ENCODE measurements at places on chromosomes 2 and 18.

DNA sequence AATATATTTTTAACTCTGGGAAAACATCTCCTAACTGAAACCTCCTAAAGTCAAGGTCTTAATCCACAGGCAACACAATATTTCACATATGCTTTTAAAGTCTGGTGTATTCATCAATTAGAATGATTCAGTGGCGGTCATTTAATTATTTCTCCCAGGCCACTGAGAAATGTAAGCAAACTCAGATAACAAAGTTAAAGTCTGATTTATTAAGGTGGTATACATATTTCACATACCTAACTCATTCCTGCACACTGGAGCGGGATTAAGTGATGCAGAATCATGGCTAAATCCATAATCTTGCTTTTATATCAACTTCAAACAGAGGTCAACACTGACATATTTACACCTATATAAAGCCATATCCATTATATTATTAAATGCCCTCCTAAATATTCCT is 43.7 kb downstream of the FRZB start:
- no peak for DNase-seq

GRCh38 chr2:127426501-127427354 is 8.5 kb downstream of the PROC start:
- DNase-seq: no peak

DNA sequence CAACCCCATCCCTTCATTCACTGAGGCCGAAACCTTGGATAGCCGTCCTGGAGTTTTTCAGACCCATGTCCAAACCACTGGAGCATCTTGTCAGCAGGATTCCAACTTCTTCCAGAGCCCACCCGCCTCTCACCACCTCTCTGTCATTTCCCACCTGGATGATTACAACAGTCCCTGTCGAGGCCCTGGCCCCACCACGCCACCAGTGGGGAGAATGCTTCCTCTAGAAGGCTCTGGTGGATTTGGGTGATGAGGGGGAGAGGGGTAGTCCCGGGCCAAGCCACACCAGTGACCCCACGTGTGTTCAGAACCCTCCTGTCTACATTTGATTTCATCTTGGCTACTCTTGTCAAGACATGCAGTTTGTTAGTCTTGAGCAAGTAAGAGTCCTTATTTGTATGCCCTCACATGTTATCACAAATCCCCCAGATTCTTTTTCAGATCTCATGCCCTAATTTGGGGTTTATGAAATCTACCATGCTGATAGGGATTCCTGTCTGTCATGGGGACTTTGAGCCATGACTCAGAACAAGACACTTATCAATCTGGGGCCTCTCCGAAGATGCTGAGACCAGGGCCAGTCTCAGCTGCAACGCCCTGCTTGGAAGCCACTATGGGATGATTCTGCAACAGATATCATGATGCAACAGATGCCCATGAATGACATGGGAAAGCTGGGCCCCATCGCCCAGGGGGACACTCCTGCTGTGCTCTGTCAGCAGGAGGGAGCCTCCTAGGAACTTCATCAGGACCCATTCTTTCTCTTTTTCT is 186.1 kb downstream of the ZFP36L2 start:
- no peak for DNase-seq

DNA sequence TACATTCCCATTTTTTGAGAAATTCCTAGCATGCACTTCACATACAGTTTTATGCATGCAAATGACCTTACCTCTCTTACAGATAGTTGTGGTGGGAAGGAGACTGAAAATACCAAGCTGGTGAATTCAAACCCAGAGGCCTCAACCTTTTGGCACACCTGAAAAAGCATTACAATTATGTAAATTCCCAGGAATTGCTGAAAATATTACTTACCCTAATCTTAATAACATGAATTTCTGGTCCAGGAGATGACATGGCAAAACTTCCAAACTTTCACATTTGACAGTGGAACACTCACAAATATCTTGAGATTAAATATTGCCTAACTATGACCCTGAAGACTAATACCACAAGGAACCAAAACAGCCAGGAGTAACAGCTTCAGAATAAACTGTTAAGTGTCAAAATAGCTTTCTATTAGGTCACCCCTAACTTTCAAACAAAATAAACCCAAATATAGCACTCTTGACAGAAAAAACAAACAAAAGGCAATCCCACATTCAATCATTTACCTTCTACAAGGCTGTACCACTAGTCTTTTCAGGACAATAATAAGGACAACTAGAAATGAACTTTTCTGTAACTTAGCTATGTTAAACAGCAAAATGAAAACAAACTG is 10.9 kb upstream of the PEX13 start:
- DNase-seq: no peak

DNA sequence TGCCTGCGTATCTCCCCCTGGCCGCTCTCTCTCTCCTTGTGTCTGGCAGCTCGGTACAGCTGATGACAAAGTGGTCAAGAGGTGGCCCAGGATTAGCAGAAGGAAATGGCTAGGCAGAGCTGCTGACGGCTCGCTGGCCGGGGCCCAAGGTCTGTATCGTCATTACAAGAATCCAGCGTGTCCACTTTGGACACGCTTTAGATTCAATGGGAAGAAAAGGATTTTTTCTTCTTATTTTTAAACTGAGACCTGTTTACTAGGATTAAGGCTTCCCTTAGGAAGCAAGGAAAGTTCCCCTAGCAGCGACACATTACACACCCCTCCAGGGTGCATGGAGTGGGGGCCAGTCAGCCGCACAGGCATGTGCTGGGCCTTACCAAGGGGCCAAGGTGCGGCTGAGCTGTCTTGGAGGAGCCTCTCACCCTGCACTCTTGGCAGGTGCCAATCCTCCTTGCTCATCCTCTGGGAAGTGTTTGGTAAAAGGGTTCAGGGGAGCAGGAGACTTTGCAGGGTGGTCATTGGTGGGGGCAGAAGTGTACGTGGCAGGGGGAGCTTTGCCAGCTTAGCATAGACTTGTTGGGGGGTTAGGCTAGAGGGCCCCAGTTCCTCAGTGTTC is 76.8 kb downstream of the POLR1A start:
- DNase-seq: no peak

GRCh38 chr18:69626171-69626570 is 225.5 kb downstream of the DOK6 start:
- no peak for DNase-seq

- no peak for DNase-seq
Measured at GRCh38 chr2:196113061-196113974, 44.7 kb upstream of the DNAH7 start.

- DNase-seq: no peak
Measured at GRCh38 chr2:15733867-15734673, 142.4 kb downstream of the DDX1 start.

GRCh38 chr2:2107141-2107540 is 223.9 kb downstream of the MYT1L start:
- DNase-seq: no peak

DNA sequence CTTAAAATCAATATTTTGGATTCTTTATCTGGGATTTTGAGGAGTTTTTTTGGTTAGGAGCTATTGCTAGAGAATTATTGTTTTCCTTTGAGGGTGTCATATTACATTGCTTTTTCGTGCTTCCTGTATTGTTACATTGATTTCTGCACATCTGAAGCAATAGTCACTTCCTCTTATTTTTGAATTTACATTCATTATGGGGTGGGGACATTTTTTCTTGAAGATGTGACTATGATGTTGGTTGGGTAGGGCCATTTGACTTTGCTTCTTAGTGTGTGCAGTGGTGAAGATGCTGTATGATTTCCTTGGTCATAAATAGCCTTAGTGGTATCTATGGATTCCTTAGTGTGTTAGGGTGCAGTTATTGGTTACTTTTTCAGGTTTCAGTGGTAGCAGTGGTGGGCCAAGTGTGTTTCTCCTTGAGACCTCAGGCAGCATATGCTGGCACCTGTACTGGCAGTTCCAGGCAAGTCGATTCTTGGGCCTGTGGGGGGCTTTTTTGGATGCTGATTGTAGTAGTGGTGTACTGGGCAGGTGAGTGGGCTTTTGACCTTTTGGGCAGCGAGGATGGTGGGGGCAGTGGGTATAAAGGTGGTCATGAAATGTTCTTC is 61.8 kb downstream of the ARHGAP25 start:
- no peak for DNase-seq

GRCh38 chr2:203648273-203648672 is 58.2 kb upstream of the CD28 start:
- DNase-seq: no peak

GRCh38 chr2:144240656-144241339 is 279.1 kb downstream of the ZEB2 start:
- DNase-seq: no peak

DNA sequence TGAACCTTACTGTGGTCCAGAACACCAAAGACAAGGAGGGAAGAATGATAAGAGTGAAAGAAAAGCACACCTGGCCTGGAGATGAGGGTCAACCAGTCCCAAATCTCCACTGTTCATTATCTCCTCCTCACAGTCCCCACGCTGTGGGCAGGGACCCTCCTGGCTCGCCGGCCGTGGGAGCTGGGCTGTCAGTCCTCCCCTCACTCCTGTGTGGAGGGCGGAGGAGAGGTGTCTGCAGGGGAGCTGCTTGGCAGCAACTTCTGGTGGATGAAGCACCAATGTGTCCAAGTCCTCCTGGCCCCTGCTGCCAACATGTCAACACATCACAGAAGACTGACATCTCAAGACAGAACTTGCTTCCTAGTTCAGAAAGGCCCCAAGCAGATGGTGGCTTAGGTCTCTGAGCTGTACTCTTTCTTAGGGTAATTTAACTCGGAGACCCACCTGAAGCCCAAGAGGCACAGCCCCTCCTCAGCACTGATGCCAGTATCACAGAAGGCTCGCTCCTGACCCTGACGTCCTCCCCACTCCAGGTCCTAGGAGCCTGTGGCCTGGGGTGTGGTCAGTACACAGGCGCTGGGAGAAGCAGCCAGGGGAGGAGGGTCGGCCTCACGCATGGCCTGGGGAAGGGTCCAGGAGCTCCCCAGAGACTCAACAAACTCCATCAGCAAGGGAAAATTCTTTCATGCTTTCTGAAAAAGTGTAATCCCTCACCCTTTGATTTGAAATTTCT is 54.5 kb downstream of the PARD6G start:
- no peak for DNase-seq

DNA sequence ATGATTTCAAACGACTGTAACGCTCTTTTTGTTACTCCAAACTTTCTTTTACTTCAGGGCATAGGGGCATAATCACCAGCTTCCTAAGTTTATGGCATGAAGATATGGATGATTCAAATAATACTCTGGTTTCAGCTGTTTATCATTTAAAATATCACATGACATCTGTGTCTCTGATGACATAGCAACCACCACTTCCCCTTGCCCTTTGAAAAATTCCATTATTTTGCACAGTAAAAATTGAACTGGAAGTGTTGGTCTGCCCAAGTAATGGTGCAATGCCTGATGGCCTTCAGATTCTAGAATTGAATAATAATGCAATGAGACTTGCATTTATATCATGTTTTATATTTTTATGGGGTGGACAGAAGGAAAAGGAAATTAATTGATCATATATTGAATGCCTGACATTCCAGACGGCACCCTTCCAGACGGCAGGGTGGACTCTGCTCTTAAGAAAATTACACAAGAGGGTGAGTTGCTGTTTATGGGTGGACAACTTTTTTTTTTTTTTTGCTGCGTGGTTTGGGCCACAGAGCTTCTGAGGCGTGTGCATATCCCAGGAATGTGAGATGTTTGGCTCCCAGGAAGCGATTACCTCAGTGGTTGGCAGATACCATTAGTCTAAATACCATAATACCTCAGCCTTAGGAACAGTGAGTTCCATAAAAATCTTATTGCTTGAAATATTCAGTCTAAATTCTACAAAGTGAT is 101.7 kb upstream of the ZNF521 start:
- DNase-seq: no peak

DNA sequence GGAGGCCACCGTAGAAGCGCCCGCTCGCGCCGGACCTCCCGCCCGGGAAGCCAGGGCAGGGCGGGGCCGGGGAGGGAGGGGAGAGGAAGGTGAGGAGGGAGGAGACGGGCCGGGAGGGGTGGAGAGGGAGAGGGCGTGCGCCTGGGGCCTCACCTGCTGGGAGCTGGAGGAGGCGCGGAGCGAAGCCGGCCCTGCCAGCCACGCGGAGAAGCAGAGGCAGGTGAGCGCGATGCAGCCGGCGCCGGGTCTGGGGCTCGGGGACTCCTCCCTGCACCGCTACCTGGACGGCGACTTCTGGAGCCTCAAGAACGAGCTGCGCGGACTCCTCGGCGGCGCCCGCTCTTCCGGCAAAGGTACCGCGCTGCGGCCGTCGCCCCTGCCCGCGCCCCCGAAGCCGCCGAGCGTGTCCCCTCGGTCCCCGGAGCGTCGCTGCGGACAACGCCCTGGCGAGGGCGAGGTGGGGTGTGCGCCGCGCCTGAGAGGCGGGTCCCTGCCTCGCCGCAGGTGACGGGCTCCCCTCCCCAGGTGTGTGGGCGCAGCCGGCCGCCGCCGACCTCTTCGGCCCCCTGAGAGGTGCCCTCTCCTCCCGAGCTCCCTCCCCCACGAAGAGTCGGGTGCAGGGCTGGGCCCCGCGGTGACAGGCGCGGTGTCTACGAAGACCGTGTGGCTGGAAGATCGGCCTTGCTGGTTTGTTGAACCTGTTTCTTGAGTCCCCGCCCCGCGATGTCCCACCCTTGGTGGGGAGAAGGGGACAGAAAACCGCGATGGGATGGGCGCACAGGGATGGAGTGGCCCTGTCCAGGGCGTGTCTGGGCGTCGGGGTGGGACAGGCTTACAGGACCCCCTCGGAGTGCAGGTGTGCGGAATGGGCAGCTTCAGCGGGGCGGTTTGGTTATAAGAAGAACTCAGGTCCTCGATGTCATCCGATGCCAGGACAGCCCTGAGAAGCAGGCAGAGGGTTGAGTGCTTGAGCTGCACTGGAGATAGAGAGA is at the start of gene ACOXL:
ACOXL (plus strand) TSS at position 152 of the 992 bp plus-strand sequence. CDS start 35,817 bp downstream, outside the sequence.
- peak; percentile 22 for DNase-seq

GRCh38 chr18:35646449-35646848 is 64.9 kb downstream of the GALNT1 start:
- DNase-seq: no peak

DNA sequence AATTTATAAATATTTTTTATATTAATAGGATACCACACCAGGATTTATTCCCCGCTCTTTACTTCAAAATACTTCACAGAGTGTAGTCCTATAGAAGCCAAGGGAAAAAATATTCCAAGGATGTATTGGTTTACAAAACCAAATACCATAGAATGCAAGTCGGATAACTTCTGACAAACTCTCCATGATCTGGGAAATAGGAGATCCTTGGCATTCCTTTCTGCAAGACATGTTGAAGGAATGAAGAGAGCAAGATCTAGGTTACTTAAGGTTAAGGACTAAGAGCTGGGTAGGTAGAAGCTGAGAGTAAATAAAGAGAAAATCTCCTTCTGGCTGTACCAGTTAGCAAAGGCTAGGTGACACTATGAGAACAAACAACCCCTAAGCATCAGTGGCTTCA is 141.2 kb downstream of the LRATD1 start:
- DNase-seq: no peak

DNA sequence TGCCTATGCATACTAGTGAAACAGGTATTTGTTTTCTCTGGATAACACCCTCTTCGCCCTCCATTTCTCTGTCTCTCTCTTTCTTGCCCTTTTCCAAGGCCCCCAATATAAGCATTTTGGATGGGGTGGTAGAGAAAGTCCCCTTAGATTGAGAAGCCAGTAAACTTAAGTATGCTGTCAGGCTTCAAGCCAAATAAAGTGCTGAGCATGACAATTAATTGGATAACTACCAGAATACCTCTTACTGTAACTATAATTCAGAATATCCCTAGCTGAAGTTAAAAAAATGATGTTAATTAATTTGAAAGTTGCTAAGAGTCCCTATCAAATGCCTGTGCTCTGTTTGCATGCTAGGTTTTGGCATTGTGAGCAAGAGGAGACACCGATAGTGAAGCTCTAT is 324.8 kb downstream of the PARD3B start:
- no peak for DNase-seq

Data from stimulated activated CD4-positive, alpha-beta T cell treated with anti-CD3 and anti-CD28 coated beads, Interleukin-15, amount 100 ng/mL, for 24 hours (primary cell).